ENCODE measurements at places on chromosomes 2 and 18.

GRCh38 chr2:30305235-30305634 lies 73.9 kb downstream of the LBH start:
- no peak for DNase-seq

DNA sequence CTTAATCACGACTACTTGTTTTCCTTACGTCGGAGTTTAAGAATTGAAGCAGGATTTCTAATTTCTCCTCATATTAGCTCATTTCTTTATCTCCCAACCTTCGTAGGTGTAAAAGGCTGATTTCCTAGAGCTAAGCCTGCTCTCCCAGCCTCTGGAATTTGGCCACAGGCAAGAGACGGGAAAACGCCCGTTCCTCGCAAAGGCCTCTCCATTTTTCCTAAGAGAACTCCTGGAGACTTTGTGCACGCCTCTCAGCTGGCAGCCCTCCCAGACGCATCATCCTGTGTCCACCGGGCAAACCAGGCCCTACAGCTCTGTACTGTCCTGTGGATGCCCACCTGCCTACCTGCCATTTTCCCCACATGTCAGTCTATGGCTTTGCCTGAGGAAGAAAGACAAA lies 106.3 kb downstream of the FTCDNL1 start:
- no peak for DNase-seq

- no peak for DNase-seq
Measured at GRCh38 chr2:212692466-212692865, 153.9 kb upstream of the ERBB4 start.

DNA sequence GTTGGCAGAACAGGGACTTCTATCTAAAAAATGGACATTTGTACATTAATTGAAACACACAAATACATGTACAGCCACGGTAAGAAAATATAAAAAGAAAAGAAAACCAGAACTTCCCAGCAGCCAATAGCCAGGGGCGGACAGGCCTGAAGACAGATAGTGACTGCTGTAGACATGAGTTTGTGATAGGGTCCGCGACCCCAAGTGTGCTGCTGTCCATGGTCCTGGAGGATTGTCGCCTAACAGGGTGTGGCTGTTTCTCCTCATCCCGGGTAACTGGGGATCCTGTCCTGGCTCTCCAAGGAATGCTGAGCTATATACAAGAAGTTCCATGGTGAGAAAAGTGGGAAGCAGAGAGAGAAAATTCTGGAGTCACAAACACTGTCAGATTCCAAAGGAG lies 266.5 kb upstream of the SALL3 start:
- no peak for DNase-seq

GRCh38 chr2:112493858-112494648 lies 12.1 kb downstream of the TTL start:
- no peak for DNase-seq

DNA sequence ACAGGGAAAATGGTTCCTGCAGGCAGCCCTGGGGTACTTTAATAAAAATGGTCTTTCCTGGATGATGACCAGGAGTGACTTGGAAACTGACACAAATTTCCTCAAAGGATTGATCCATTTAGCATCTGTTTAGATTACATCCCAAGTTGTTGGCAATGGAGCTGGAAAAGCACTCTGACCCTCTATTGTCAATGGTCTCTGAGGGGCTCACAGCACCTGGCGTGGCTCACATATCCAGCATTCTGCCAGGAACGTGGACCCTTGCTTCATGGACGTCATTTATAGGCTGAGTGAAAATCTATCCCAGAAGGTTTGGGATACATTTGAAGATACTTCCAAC lies 43.8 kb downstream of the SERTAD2 start:
- no peak for DNase-seq

DNA sequence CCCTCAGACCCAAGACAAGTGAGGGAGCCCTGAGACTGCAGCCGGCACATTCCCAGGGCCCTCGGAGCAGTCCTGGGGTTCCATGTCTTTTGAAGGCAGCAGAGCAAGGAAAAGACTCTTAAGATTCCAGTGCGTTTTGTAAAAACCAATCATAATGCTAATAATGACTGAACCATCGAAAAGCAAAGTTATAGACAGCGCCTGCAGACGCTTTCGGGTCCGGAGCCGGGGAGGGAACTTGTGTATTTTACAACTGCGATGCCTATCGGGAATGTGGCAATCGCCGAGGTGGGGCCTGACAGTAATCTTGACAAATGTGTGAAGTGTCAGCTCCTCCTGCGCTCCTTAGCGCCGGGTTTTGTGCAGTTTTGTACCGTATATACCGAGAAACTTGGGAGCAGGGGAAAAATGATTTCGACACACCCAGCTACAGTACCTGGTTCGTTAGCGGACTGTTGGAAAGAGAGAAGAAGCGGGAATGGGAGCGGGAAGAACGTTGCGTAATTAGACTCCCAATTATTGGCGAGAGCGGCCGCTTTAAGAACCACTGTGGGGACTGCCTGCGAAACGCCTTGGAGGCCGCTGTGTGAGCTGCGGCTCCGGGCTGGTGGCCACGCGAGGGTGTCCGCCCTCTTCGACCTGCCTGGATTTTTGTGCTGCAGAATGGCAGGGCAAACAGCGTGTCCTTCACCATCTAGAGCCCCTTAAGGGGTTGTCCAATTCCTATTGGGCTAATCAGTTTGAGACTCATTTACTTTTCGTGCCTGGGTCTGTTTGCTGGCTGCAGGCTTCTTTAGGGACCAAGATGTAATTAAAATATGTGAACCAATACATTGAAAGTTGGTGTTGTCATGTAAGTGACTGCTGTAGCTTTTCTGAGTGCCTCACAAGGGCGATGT lies 2.4 kb downstream of the EPAS1 start:
- no peak for DNase-seq

DNA sequence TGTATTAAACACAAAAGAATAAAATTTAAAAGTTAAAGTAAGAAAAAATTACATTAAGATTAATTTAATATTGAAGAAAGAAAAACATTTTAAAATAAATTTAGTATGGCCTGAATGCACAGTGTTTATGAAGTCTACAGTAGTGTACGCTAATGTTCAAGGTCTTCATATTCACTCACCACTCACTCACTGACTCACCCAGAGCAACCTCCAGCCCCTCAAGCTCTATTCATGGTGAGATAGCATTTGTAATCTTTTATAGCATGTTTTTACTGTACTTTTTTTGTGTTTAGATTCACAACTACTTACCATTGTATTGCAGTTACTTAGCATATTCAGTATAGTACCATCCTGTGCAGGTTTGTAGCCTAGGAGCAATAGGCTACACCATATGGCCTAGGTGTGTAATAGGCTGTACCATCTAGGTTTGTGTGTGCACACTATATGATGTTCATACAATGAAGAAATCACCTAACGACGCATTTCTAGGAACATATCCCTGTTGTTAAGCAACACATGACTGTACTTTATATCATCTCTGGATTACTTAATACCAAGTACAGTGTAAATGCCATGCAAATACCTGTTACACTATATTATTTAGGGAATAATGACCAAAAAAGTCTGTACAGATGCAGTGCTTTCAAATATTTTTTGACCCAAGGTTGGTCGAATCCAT lies 144.0 kb upstream of the IL1R2 start:
- DNase-seq = no peak

DNA sequence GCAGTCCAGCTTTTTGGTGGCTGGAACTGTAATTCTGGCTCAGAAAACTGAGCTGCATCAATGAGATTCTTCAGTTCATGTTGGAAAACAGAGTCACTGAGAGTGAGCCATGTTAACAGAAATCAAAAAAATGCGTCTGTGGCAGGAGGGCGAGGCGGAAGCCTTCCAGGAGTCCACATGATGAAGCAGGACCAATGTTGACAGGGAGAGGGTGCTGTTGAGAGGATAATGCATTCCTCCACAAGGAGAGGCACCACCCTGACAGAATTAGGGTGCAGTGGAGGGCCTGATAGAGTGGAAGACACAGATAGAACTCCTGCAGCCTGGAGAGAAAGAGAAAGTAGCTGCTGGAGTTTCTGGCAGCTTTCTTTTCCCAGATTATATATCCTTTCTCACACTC lies 111.5 kb downstream of the MGAT5 start:
- DNase-seq = no peak

GRCh38 chr18:44723411-44723810 lies 42.7 kb downstream of the SETBP1 start:
- no peak for DNase-seq

- no peak for DNase-seq
Measured at GRCh38 chr2:226052772-226053416, 653.4 kb downstream of the NYAP2 start.

GRCh38 chr2:98804265-98804650 lies 73.3 kb upstream of the MGAT4A start:
- no peak for DNase-seq

DNA sequence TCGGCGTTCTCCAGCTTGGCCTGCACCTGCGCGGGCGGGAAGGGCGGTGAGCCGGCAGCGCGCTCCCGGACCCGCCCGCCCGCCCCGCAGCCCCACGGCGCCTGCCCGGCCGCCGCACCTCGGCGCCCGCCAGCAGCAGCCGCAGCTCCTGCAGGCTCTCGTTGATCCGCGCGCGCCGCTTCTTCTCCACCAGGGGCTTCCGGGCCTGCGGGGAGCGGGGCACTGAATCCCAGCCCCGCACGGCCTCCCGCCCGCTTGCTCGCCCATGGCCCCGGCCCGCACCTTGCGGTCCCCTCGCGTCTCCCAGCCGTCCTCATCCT lies 335 bp downstream of the HES6 start:
- DNase-seq = no peak

DNA sequence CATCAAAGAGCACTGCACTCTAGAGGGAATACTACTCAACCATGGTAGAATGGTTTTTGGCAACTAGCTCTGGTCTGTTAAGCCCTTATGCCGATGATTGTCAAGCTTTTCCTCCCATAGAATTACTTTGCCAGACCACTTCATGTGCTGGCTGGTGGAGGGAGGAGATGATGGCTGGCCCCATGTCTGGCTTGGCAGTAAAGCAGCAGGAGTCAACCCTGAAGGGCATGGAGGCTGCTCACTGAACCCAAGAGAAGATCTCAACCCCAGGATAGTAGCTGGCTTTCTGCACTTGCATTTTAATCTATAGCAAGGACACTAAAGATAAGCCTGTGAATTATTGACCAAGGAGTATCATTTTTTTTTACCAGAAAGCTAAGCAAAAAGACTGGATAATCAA lies 309.9 kb downstream of the PIEZO2 start:
- no peak for DNase-seq

DNA sequence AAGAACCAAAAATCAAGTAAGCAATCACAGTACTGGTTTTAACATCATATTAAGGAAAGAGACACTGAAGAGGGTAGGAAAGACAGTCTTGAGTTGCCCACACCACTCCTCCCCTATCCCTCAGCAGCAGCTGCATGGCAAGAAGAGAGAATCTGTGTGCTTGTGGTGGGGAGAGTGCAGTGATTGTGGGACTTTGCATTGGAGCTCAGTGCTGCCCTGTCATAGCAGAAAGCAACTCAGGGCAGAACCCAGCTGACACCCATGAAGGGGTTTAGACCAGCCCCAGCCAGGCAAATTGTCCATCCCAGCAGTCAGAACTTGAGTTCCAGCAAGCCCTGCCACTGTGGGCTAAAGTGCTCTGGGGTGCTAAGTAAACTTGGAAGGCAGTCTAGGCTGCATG lies 40.8 kb upstream of the INPP4A start:
- no peak for DNase-seq

DNA sequence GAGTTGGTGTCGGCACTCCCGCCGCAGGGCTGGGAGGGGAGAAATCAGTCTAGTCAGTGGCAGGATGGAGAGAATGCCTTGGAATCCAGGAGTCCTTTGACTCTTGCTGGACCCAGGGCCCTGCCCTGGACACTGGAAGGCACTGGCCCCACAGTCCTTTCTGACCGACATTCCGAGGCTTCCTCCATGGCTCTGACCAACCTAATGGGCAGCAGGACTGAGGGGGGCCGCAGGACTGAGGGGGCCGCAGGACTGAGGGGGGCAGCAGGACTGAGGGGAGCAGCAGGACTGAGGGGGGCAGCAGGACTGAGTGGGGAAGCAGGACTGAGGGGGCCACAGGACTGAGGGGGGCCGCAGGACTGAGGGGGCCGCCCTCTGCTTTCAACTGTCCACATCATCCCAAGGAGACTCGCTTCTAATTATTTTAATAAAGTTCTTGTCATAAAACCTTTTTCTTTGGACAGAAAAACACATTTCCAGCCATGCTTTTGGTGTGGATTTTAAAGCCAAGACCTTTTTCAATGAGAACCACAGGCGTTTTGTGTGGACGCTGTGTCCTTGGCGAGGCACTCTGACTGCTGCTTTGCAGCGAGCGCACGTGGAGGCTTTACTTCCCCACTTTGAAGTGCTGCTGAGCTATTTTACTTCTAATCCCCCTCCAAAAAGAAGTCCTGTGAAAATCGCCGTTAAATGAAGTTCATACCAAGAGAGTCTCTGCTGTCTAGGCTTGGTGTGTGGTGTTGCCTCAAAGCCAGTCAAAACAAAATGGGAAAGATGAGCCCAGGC lies 226.1 kb downstream of the TWIST2 start:
- no peak for DNase-seq

DNA sequence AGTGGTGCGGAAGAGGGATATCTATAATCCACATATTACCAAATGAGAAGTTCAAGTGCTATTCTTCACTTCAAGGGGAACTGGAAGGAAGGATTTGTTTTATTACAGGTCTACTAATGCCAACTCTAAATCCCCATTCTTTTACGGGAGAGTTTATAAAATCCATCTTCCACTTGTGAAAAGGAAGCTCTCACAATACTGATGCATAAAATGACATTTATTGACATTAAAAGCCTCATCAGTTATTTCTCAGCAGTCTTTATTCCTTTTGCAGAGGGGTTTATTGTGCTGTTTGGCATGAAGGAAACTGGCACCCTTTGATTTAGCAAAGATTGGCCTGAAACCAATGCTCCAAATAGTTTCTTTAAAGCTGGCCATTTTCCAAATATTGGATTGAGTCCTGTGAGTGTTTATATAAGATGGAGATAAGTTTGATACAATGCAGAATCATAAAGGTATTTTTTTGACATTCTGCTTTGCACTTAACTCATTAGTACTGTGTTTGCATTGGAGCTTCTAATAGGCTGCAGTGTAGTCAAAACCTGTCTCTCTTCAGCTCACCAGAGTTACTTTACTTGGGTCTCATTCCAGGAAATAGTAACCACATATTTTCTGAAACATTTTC lies 26.6 kb downstream of the LRP1B start:
- DNase-seq = no peak

DNA sequence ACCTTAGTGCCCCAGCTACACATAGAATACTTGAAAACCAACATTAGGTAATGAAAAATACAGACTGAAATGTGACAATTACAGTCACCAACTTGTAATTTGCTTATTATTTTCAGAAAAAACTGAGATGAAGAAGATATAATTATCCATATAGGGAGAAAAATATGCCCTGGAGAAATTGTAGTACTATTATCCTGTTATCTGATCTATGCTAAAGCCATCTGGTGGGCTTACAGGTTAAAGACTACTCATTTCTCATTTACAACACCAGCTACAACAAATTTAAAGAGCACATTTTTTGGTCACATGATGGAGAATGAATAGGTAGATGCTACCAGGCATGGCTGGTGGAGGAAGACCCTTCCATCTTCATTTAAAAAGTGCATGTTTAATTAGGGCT lies 79.6 kb upstream of the NYAP2 start:
- DNase-seq = no peak

DNA sequence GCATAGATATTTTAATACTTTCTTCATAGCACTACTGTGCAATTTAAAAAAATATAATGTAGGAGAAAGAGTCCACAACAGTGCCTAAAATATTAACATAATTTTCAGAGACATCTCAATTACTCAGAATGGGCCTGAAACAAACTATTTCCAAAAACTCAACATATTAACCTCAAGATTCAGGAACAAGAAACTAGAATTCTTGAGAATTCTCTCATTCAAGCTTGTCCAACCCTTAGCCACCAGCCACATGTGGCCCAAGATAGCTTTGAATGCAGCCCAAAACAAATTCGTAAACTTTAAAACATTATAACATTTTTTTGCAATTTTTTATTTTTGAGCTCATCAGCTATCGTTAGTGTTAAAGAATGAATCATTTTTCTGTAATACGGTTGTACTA lies 35.2 kb downstream of the LNPK start:
- no peak for DNase-seq
